ENCODE measurements at places on chromosomes 3 and 15. TPM values are rescaled to one million over a fixed set of nuclear protein-coding genes. Genes with fewer than 3 reads are reported as not detected.

- H3K4me3 ChIP-seq, result no peak overlapping the region
- H3K27ac ChIP-seq, result no peak overlapping the region
- no peak for DNase-seq
- H3K36me3 ChIP-seq, result no peaks in the 10 kb centered on the region
- no peaks in the 10 kb centered on the region for H3K27me3 ChIP-seq
Measured at GRCh38 chr15:47129033-47129432, 588.3 kb upstream of the SEMA6D start.

- peak overlapping the region; percentile 60 for H3K4me3 ChIP-seq
- no peak for DNase-seq
- peaks cover 11% of the 10 kb centered on the region for H3K27me3 ChIP-seq
Measured at GRCh38 chr15:96332637-96333121, 2.2 kb downstream of the NR2F2 start.

- H3K4me3 ChIP-seq, result peak overlapping the region; percentile 47
- peaks cover 9% of the 10 kb centered on the region for H3K4me1 ChIP-seq
- H3K36me3 ChIP-seq, result no peaks in the 10 kb centered on the region
- DNase-seq, result no peak
- H3K27me3 ChIP-seq, result peaks cover 30% of the 10 kb centered on the region
Measured at GRCh38 chr3:55481744-55482495, 5.2 kb downstream of the WNT5A start.

DNA sequence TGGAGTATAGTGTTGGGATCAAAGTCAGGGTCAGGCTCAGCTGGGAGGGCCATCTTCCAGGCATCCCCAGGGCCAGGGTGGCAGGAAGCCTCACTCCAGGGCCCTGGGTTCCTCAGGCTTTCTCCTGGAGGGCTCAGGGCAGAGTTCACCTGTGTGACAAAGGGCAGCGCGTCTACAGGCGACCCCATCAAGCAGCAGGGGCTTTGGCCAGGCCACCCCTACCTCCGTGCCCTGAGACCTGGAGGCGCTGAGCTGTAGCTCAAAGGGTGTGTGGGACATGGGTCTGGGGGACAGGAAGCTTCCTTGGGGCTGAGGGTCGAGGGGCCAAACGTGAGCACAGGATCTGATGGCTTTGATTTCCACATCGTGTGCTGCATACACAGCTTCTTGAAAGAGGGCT lies 12.8 kb downstream of the SPTBN5 start:
- H3K4me3 ChIP-seq, result no peak overlapping the region
- no peak overlapping the region for H3K27ac ChIP-seq
- no peaks in the 10 kb centered on the region for H3K36me3 ChIP-seq
- H3K27me3 ChIP-seq, result peaks cover 2% of the 10 kb centered on the region
- no peaks in the 10 kb centered on the region for H3K4me1 ChIP-seq

DNA sequence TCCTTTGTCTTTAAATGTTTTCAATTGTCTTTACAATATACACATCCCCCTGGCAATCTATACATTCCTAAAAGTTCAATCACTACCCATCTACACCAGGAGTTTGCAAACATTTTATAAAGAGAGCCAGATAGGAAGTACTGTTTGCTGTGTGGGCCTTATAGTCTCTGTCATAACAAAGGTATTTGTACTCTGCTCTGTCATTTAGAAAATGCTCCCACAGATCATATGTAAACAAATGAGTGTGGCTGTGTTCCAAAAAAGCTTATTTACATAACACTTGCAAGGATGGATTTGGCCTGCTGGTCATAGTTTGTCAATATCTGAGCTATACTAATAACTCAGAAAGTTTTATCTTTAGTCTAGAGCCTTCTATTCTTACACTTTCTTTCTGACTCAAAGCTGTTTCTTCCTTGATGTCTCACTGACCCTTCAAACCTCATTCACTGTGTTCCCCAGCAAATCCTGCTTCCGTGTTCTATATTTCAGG lies 511.9 kb downstream of the GBE1 start:
- no peak overlapping the region for H3K27ac ChIP-seq
- no peaks in the 10 kb centered on the region for H3K4me1 ChIP-seq
- H3K4me3 ChIP-seq, result no peak overlapping the region
- no peaks in the 10 kb centered on the region for H3K36me3 ChIP-seq
- no peak for DNase-seq

DNA sequence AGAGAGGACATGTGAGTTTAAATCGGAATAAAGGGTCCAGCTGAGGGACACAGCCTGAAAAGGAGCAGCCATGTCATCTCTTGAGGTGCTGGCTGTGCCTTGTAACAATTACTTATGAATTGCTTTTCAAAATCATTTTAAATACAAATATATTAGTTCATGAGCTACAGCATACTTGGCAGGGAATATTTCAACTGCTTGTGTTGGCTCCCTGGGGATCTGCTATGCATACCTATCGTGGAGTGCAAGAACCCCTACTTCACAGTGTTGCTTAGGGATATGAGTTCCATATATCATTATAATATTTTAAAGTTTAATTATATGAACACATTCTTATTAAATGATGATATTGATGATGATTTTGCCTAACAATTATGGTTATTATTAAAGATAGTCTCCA lies 19.1 kb upstream of the P2RY14 start:
- H3K27me3 ChIP-seq, result peaks cover 2% of the 10 kb centered on the region
- DNase-seq, result no peak
- H3K4me3 ChIP-seq, result no peak overlapping the region
- H3K4me1 ChIP-seq, result no peaks in the 10 kb centered on the region
- no peak overlapping the region for H3K27ac ChIP-seq

- no peak for DNase-seq
- H3K4me3 ChIP-seq, result peak overlapping the region; percentile 99
- H3K4me1 ChIP-seq, result no peaks in the 10 kb centered on the region
Measured at GRCh38 chr3:132661101-132661500, 972 bp downstream of the UBA5 start.

GRCh38 chr15:71893691-71894090 lies 83.3 kb downstream of the NR2E3 start:
- no peak overlapping the region for H3K27ac ChIP-seq
- H3K27me3 ChIP-seq, result no peaks in the 10 kb centered on the region
- H3K4me1 ChIP-seq, result peaks cover 12% of the 10 kb centered on the region
- no peak overlapping the region for H3K4me3 ChIP-seq
- H3K36me3 ChIP-seq, result no peaks in the 10 kb centered on the region

DNA sequence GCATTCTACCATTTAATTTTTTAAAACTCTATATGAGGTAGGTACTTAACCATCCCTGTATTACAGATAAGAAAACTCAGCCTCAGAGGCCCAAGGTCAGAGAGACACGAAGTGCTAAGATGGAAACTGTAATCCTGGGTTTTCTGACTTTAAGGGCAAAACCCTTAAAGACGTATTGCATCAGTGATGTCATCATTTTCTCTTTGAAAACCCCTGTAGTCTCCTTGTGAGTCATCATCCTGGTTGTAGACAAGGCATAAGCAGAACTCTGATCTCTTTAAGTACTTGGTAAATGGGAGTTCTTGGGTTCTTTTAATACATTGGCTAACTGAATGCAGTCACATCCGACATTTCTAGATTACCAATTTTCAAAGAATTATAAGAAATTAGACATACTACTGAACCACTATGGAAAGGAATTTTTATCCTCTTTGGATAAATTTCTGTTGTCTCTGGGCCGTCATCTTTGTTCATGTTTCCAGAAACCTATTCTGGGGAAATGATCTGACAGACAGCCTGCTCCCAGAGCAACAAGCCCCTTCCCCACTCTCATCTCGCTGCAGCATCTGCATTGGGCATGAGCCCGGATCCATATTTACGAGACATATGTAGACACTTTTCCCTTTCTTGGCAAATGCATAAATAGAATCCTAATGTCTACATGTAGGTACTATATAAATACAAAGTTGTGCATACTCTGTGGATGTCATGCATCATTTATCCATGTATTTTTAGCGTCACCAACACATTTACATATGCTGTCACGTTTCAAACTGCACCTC lies 48.7 kb upstream of the MDFIC2 start:
- H3K27me3 ChIP-seq, result no peaks in the 10 kb centered on the region
- no peaks in the 10 kb centered on the region for H3K4me1 ChIP-seq
- H3K27ac ChIP-seq, result no peak overlapping the region
- no peaks in the 10 kb centered on the region for H3K36me3 ChIP-seq
- peak; percentile 19 for DNase-seq

- H3K27me3 ChIP-seq, result peaks cover 32% of the 10 kb centered on the region
- peak overlapping the region; percentile 82 for H3K4me3 ChIP-seq
- no peaks in the 10 kb centered on the region for H3K4me1 ChIP-seq
- no peak for DNase-seq
Measured at GRCh38 chr15:60006203-60006862, 2.2 kb downstream of the FOXB1 start.

DNA sequence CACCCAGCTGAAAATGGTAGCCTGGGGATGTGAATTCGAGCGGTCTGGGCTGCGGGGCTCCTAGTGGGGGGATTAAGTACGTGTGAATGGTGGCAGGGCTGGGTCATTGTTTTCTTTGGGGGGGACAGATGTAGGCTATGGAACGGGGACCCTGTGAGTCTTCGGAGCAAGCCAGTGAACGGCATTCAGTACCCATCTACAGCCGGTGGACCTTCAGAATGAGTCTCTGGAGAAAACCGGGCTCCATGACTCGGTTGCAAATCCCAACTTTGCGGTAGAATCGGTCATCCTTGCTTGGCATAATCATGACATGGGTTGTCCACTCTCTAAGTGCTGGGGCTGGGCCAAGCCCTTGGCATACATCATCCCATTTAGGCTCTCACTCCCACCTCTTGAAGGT lies 7.2 kb upstream of the EOMES start:
- no peaks in the 10 kb centered on the region for H3K4me1 ChIP-seq
- H3K27ac ChIP-seq, result no peak overlapping the region
- H3K4me3 ChIP-seq, result no peak overlapping the region
- DNase-seq, result no peak
- peaks cover 8% of the 10 kb centered on the region for H3K27me3 ChIP-seq

DNA sequence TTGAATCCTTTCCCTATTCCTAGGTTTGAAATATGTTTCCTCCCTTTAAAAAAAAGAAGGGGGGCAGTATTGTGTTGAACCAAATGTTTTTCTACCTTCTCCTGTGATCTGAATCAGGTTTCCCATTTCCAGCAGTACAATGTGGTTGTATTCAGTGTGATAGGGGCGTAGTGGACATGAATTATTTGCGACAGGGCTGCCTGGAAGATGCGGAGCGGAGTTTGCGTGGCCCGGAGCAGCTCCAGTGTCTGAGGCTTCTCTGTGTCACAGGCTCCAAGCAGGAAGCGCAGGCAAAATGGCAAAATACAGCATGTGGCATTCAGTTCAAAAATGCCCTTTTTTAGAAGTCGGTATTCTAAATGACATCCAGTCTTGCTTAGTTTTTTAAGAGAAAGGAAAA lies 154.4 kb downstream of the PGPEP1L start:
- H3K27ac ChIP-seq, result no peak overlapping the region
- H3K4me3 ChIP-seq, result peak overlapping the region; percentile 77
- H3K36me3 ChIP-seq, result no peaks in the 10 kb centered on the region
- peak; percentile 50 for DNase-seq

- no peak overlapping the region for H3K27ac ChIP-seq
- peaks cover 27% of the 10 kb centered on the region for H3K36me3 ChIP-seq
- H3K27me3 ChIP-seq, result no peaks in the 10 kb centered on the region
- H3K4me3 ChIP-seq, result no peak overlapping the region
Measured at GRCh38 chr3:152349392-152349791, 80.7 kb downstream of the MBNL1 start.

DNA sequence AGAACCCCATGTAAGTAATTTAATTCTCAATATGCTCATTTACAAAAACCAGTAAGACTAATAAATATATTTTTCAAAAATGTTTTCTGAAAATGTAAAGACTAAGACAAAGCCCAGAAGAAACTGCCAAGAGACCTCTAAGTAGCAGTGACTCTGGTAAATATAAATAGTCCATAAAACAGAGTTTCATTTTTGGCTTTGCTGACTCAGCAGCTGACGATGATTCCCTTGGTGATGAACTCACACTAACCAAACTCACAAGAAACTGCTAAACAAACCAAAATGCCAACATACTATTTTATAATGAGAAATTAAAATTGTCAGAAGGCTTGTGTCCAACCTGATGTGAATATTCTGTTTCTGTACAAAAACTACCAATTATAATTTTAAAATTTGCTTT lies 31.5 kb upstream of the IMPG2 start:
- no peak overlapping the region for H3K27ac ChIP-seq
- no peak overlapping the region for H3K4me3 ChIP-seq
- H3K4me1 ChIP-seq, result no peaks in the 10 kb centered on the region
- no peaks in the 10 kb centered on the region for H3K27me3 ChIP-seq
- no peaks in the 10 kb centered on the region for H3K36me3 ChIP-seq

DNA sequence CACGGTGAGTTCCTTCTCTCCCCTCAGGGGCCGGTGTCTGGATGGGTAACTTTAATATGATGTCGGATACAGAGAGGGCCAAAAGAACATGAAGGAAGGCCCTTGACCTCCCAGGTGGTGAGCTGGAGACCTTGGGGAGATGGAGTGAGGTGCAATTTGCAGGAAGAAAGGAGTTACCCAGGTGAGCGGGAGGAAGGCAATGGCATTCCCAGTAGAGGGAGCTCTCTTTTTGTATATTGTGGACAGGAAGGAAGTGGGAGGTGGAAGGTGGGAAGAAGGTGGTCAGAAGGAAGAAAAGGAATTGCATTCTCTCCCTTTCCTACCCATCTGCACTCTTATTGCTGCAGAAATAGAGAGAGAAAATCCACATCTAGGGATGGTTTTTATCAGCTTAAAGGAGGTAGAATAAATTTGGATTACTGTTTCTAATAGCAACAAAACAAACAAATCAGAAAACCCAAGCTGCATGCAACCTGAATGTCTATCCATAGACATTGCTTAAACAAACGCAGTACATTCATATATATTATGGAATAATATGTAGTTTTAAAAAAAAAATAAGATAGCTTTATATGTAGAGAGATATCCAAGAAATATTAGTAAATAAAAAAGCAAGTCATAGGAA lies 169.0 kb upstream of the TSC22D2 start:
- H3K36me3 ChIP-seq, result no peaks in the 10 kb centered on the region
- DNase-seq, result no peak
- H3K27me3 ChIP-seq, result peaks cover 4% of the 10 kb centered on the region

DNA sequence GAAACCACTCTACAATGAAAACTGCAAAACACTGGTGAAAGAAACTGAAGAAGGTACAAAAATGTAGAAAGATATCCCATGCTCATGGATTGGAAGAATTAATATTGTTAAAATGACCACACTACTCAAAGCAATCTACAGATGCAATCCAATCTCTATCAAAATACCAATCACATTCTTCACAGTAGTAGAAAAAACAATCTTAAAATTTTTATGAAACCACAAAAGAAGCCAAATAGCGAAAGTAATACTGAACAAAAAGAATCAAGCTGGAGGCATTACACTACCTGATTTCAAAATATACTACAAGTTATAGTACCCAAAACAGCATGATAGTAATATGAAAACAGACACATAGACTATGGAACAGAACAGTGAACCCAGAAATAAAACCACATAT lies 36.9 kb downstream of the TXNRD3 start:
- H3K4me3 ChIP-seq, result no peak overlapping the region
- no peaks in the 10 kb centered on the region for H3K4me1 ChIP-seq
- no peaks in the 10 kb centered on the region for H3K36me3 ChIP-seq
- DNase-seq, result no peak

GRCh38 chr15:81126892-81127291 lies 7.2 kb upstream of the CFAP161 start:
- no peaks in the 10 kb centered on the region for H3K36me3 ChIP-seq
- no peak for DNase-seq
- no peak overlapping the region for H3K27ac ChIP-seq
- no peaks in the 10 kb centered on the region for H3K4me1 ChIP-seq
- no peak overlapping the region for H3K4me3 ChIP-seq

The CLRN1 gene
- not detected for total RNA-seq

The GABRB3 gene
- 0.27 TPM for total RNA-seq

The CCNB2 gene
- total RNA-seq, result 74.1 TPM

The GOLGA8Q gene
- not detected for total RNA-seq

The MESP2 gene
- total RNA-seq, result not detected

The THBS1 gene
- 1.6 TPM for total RNA-seq

The THSD4 gene
- 0.03 TPM for total RNA-seq

The RASGRP1 gene
- 29.3 TPM for total RNA-seq

The TTLL3 gene
- total RNA-seq, result 36.1 TPM

The CD200 gene
- total RNA-seq, result 27.8 TPM
